ENCODE measurements at places on chromosomes 5 and 9.

- no peak for DNase-seq
These were observed 160.3 kb downstream of the ARSB start for GRCh38 chr5:78824831-78825281.

- DNase-seq, result no peak
These were observed 321.1 kb downstream of the ARHGEF28 start for GRCh38 chr5:73946919-73947602.

- no peak for DNase-seq
These were observed 20.7 kb upstream of the ZNF782 start for GRCh38 chr9:96874947-96875460.

- DNase-seq, result no peak
These were observed 46.8 kb upstream of the OTULINL start for GRCh38 chr5:14534773-14535172.

GRCh38 chr9:18739127-18739526 is 265.2 kb downstream of the ADAMTSL1 start:
- no peak for DNase-seq

- no peak for DNase-seq
These were observed 24.4 kb upstream of the RNF38 start for GRCh38 chr9:36424289-36425055.

GRCh38 chr5:10595672-10596309 is 31.9 kb downstream of the ANKRD33B start:
- DNase-seq, result no peak

DNA sequence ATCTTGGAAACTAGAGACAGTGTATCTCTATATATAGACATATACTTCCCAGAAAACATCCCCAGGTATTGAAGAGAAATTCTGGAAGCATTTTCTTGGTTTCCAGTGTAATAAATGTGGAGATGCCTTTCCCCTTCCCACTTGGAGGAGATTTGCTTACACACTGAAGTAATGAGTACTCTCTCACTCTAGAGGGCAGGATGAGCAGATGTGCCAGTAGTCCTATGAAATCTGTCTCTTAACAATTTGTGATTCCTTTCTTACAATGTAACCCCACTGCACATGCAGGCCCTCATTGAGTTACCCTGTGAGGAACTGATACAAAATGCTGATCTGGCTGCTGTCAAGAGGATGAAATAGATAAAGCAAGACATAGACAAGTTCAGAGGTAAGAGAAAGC is 567.2 kb downstream of the SLCO4C1 start:
- DNase-seq, result no peak

DNA sequence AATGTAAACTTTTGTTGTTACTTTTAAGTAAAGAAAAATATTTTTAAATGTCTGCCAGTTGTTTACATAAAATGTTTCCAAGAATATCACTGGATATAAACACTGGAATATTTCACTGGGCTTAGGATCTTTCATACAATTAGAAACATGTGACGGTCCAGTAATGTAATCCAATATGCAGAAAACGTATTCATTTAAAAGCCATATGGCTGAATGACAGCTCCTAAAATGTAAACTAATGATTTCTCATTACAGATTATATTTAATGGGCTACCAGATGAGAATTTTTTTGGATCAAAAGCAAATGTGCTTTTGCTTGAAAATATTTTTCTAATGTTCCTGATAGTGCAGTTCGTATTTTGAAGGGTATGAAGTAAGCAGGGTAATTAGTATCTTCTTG is 124.3 kb downstream of the TTC39B start:
- no peak for DNase-seq

All from caudate nucleus (tissue), 63 donors.